ENCODE measurements at places on chromosomes 1 and 21.

DNA sequence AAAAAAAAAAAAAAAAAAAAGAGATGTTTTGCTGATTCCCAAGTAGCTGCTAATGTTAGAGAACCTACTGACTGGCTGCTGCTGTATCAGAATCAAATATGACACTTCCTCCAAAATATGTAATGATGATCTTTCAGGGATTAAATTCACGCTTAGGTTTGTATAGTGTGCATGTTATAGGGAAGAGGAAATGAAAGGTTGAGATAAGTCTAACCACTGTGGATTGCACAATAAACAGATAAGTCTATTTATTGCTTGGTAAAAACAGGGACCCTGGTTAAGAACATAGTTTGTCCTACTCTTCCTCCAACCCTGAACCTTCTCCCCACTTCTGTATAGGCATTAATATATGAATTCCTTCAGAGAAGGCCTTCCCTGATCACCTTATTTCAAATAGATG lies 13.2 kb downstream of the RC3H1 start:
- no peak for DNase-seq

DNA sequence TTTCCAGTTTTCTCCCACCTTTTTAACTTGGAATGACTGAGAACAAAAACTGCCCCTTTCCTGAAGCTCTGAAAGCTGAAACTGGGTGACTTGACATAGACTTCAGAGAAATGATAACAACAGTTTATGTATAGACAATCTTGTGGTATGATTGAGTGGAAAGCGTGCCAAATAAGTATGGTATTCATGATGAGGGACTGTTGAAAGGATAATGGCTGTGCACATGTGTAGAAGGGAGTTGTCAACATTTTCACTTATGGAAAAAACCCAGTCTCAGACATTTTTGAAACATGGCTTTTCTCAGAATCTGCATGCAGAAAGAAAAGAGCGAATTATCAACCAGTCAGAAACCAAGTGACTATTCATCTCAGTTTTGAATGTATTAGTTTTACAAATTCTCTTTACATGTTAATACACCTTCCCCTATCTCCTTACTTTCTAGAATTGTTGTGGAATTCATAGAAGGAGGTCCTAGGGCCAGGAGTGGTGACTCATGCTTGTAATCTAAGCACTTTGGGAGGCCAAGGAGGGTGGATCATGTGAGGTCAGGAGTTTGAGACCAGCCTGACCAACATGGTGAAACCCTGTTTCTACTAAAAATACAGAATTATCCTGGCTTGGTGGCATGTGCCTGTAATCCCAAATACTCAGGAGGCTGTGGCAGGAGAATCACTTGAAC lies 261.2 kb downstream of the S1PR1 start:
- no peak for DNase-seq

- no peak for DNase-seq
These were observed 742.0 kb downstream of the KCNT2 start for GRCh38 chr1:195866091-195866780.

GRCh38 chr21:35072960-35073359 lies 23.9 kb upstream of the RUNX1 start:
- DNase-seq = no peak

DNA sequence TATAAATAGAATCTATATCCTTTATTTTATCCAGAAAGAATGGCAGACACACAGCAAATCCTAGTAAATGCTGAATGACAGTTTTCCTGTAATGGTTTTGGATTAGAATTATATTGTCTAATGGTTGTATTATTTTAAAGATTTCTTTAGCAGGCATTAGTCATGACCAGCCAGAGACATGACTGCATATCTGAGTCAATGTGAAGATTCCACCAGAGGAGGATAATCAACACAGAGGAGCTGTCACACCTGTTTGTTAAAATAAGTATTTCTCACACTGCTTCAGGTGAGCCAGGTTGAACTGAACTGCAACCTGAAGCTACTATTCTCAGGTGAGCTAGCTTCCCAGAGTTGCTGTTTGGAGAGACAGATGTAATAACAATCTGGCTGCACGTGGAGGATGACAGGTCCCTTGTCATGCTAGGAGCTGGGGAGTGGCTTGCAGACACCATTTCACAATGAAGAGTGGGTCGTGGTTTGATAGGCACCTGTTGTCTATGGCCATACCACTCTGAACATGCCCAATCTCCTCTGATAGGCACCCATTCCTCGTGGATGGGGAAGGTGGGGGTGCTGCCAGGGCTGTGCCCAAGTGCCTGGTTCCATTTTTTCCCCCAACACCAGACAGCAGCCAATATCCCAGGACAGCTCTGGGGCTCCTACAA lies 94.3 kb downstream of the KCNJ6 start:
- no peak for DNase-seq

- no peak for DNase-seq
These were observed at the start of gene CNIH3 for GRCh38 chr1:224615861-224616755. CNIH3 (plus strand) TSS chr1:224616317; CDS start chr1:224617175, 858 bp downstream.

DNA sequence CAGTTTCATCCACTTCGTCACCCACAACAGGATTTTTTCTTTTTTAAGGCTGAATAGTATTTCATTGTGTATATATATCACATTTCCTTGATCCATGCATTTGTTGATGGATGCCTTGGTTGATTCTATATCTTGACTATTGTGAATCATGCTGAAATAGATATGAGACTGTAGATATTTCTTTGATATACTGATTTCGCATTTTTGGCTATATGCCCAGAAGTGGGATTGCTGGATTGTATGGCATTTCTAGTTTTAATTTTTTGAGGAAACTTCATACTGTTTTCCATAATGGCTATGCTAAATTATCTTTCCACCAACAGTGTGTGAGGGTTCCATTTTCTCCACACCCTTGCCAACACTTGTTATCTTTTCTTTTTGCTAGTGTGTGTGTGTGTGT lies 5.0 kb downstream of the GUCA2B start:
- no peak for DNase-seq

DNA sequence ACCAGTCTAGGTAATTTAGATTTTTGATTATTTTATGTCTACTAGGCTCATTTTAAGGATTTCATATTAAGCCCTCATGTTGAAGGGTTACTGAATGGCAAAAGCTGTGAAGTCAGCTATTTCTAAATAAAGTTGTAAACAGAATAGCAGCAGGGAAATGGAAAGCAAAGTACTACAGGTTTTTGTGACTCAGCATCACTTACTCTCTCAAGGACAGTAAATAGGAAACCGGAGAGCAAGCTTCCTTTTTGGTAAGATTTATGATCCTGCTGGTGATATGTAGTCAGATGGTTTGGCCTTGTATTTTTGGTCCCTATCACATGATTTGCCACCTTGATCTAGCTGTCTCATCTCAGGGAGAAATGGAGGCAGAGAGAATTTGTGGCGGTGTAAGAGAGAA lies 226.0 kb downstream of the RPS6KC1 start:
- DNase-seq = no peak

DNA sequence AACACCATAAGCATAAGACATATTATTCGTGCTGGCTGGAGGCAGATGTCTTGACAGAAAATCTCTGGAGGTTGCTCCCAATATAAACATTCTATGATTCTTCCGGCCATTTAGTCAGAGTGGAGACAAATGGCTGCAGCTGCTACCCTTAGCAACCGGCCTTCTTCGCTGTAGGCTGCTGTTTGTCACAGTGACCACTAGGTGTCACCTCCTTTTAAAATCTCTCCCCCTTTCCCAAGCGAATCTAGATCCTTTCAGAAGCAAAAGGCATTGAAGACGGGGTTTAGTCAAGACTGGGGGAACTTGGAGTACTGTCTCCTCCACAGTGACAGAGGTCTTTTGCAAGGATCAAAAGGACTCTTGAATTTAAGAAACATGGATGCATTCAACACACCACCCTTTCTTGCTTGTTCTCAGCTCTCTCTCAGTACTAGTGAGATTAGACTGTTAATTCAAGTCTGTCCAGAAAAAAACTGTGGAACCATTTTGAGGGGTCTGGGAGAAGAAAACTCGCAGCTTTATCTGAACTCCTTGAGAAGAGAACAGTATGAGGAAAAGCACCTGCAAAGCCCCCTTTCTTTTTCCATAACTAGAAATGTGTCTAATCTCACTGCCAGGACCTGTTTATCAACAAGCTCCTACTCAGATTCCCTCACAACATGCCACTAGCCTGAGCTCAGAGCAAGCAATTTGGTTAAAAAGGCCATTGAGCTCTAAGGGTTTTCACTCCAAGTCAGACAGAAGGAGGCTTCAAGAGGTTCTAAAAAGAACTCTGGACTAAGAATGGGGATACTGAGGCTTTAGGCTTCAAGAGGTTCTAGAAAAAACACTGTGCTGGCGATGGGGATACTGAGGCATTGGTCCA lies 408.3 kb upstream of the PLXNA2 start:
- DNase-seq = peak; percentile 14

DNA sequence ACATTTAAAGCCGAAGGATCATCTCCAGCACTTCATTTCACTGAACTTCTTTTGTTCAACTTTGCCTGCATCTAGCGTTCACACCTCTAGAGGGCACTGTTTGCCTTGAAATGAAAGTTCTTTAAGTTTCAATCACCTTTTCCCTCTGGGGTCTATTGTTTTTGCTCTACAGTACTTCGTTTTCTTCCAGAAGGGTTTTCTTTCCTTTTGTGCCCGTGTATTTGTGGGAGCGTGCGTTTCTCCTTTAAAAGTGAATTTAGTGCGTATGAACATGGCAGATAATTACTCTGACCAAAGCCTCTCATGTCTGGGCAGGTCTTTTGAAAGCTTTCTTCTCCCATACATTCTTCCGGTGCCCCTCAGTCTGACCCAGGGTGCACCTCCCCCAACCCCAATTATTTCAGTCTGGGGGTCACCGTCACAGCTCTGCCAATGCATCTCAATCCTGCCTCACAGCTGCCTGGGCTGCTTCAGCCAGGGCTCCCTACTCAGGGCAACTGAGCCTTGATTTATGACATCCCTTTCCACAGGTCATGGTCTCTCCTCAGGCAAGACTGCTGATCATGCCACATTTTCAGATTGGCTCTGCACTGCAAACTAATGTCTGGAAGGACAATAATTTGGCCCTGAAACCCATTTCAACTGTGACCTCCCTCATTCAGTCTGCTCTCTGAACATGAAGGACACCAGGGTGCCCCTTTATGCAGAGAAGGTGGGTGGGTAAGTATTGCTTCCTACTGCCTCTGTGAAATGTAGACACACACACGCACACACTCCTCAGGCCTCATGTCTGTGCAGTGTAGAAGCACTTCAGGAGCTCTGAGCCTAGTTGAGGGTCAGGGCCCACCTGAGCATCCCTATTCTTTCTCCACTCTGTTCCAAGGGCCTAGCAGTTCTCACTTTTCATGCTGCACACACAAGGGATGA lies 88.6 kb downstream of the NUF2 start:
- peak; percentile 70 for DNase-seq

GRCh38 chr1:201471772-201472171 lies 2.8 kb upstream of the PHLDA3 start:
- DNase-seq = no peak

- no peak for DNase-seq
These were observed 35.9 kb upstream of the GALNT2 start for GRCh38 chr1:230031131-230031530.

DNA sequence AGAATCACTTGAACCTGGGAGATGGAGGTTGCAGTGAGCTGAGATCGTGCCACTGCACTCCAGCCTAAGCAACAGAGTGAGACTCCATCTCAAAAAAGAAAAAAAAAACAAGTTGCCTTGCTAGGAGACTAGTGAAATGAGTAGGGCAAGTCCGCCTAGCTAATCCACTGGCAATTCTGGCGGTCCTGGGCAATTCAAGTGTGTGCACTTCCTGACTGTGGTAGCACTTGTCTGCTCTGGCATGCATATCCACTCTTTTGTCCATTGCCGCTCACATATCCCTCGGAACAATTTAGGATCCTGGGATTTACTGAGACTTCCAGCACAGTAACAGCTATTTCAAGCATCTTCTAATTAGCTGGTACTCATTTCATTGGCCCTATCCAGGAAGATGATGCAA lies 426.3 kb upstream of the ADGRL2 start:
- DNase-seq = no peak

DNA sequence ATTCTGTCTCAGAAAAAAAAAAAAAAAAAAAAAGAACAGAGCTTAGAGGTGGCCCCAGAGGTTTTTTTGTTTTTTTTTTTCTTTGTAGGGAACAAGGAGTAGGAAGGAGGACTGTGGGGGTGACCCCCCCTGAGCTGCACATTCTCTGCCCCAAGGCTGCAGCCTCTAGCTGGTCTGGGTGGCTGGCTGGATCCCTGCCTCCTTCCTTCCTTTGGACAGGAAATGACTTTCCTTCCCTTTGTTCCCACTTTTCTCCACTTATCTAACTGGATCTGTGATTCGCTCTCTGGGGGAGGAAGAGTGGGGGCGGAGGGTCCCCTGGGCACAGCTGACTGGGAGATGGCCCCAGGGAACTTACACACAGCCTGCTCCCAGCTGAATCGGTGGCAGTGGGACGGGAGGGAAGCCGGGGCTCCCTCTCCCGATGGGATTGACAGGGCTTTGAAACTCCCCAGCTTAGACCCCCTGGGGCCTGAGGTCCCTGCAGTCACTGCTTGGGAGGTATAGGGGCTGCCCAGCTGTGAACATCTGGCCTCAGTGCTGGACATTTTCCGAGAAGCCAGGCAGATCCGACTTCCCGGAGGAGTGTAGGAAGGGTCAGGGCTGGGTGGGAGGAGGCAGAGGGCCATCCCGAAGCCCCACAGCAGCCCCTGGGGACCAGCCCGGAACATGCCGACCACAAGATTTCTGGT lies 2.1 kb downstream of the FBLIM1 start:
- no peak for DNase-seq

DNA sequence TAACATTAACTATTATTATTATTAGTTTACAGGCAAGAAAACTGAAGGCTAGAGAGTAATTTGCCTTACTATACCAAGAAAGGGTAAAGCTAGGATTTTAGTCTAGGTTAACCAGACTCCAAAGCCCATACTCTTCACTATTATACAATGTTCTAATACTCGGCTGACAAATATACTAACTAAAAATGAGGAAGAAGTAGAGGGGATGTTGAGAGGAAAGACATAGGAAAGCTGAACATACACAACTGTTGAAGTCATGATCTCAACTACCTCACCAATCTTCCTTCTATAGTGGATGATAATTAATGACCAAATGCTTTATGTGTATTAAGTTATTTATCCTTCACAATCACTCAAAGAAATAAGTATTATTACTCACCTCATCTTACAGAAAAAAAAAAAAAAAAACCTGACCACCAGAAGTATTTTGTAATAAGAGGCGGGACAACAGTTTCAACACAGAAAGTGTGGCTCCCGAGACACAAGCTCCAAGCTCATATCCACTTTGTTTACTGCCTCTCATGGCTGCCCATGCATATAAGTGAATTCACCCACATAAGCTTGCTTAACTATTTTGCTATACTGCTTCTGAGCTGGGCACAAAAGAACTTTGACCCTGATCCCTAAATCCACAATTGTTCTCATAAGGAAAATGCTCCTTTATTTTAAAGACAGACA lies 78.0 kb downstream of the USP1 start:
- DNase-seq = no peak

- DNase-seq = no peak
These were observed 88.6 kb upstream of the LYPLAL1 start for GRCh38 chr1:219085082-219085481.

DNA sequence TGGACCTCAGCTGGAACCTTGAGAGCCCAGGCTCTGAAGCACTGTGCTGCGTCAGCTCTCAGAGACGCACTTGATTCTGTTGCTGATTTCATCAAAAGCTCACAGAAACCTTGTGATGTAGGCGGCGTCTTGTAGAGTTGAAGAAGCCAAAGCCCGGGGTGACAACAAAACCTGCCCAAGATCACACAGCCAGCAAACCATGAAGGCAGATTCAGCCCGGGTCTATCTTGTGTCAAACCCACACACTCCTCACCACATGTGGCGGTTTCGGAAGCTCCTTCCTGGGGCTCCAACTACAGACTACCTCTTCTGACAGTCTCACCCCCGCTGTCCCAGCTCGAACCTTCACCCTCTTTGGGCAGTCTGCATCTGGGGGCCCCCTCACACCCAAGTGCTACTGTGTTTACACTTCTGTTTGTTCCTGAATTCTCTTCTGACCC lies 50.4 kb downstream of the TENT5C start:
- DNase-seq = peak; percentile 88

- no peak for DNase-seq
These were observed 239.8 kb upstream of the C1orf105 start for GRCh38 chr1:172180501-172181285.

Data from erythroblast (primary cell).